ENCODE measurements at places on chromosomes 5 and 9. TPM values are rescaled to one million over a fixed set of nuclear protein-coding genes. Genes with fewer than 3 reads are reported as not detected.

Gene NUTM2F
- not detected for polyA plus RNA-seq

Gene CCDC127
- polyA plus RNA-seq: 1.7 TPM

Gene PDE6A
- 1.0 TPM for polyA plus RNA-seq

Gene HAPLN1
- 0.02 TPM for polyA plus RNA-seq

Gene ADAMTS19
- 0.02 TPM for polyA plus RNA-seq

Gene PCDHA9
- not detected for polyA plus RNA-seq

Gene WDR36
- 6.5 TPM for polyA plus RNA-seq

Gene LRSAM1
- polyA plus RNA-seq: 17.5 TPM

Gene CEL
- 3.3 TPM for polyA plus RNA-seq

Gene IL9
- polyA plus RNA-seq: not detected

Gene HCN1
- polyA plus RNA-seq: 0.01 TPM

Gene C5orf52
- polyA plus RNA-seq: not detected

Gene C9
- not detected for polyA plus RNA-seq

Gene SYNPO
- 4.3 TPM for polyA plus RNA-seq

Measured in esophagus (tissue), 2 donors.